ENCODE measurements at places on chromosomes 4 and X.

DNA sequence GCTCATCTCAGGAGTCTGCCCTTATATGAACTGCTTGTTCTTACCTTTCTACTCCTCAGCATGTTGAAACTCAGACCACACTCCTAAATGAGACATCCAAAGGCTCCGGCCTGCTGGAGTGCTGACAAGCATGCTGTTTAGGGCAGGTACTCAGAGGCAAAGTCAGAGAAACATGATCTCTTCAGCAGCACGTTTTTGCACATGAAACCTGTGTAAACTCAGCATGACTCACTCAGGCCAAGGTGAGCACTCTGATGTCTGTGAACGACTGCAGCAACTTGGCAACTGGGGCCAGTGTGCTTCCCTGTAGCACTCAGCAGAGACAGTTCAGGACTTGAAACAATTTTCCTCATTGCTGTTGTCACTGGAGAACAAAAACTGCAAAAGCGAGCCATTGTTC lies 109.6 kb downstream of the PACRGL start:
- no peak for DNase-seq

GRCh38 chrX:115892787-115893671 lies 277.5 kb upstream of the AGTR2 start:
- peak; percentile 23 for DNase-seq

DNA sequence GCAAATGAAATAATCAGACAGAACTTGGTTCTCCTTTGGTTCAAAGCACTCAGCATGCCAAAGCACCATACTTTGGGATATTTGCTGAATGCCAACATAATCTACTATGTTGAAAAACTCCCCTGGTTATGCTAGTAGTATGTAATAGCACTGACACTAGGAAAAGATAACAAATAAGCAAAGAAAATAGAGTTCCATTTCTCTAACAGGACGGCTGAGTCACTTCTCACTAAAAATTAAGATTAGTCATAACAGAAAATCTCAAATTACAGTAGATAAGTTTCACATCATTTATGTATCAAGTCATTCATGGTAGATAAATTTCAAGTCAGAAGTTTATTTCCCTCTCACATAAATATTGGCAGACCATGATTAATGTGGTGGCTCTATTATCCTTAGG lies 17.9 kb downstream of the PDHA2 start:
- DNase-seq = no peak

- DNase-seq = no peak
Measured at GRCh38 chr4:601612-602558, 23.5 kb upstream of the PDE6B start.

GRCh38 chrX:53682885-53683555 lies 3.5 kb downstream of the HUWE1 start:
- peak; percentile 27 for DNase-seq
